ENCODE measurements at places on chromosomes 3 and 15. TPM values are rescaled to one million over a fixed set of nuclear protein-coding genes. Genes with fewer than 3 reads are reported as not detected.

GRCh38 chr3:12670365-12671119 is 6.6 kb upstream of the RAF1 start:
- DNase-seq = no peak

- no peak for DNase-seq
Observed at GRCh38 chr15:57251941-57252340, 124.4 kb upstream of the CGNL1 start.

DNA sequence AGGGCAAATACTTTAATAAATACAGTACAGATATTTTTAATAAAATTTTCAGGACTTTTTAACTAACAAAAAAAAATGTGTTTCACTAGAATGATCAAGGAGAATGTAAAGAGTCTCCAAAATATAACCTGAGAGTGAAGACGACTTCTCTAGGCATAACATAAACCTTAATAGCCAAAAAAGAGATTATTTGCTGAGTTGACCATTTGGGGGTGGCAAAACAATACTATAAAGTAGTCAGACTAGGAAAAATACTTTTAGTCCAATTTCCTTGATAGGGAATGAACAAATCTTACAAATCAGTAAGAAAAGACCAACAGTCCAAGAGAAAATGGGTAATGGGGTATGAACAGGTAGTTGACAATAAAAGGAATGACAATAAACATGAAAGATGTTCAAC is 29.4 kb upstream of the GATM start:
- DNase-seq = no peak

DNA sequence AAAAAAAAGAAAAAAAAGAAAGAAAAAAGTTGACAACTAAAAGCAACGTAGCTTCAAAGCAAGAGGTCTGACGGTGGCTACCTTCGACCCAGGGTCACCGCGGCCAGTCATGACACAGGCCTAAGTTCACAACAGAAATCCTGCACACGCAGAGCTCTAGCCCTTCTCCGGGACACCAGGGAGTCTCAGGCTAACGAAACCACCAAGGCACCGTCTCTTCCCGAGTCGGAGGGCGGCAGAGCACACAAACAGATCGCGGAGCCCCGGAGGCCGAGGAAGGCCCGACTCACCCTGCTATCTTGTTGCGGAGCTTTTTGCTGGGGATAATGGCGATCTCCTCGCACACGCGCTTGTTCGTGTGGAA is 584 bp downstream of the RPS17 start:
- no peak for DNase-seq

GRCh38 chr3:52120556-52121463 is 33.4 kb downstream of the POC1A start:
- DNase-seq = no peak

GRCh38 chr3:189349772-189350171 is 178.0 kb downstream of the TPRG1 start:
- DNase-seq = no peak

DNA sequence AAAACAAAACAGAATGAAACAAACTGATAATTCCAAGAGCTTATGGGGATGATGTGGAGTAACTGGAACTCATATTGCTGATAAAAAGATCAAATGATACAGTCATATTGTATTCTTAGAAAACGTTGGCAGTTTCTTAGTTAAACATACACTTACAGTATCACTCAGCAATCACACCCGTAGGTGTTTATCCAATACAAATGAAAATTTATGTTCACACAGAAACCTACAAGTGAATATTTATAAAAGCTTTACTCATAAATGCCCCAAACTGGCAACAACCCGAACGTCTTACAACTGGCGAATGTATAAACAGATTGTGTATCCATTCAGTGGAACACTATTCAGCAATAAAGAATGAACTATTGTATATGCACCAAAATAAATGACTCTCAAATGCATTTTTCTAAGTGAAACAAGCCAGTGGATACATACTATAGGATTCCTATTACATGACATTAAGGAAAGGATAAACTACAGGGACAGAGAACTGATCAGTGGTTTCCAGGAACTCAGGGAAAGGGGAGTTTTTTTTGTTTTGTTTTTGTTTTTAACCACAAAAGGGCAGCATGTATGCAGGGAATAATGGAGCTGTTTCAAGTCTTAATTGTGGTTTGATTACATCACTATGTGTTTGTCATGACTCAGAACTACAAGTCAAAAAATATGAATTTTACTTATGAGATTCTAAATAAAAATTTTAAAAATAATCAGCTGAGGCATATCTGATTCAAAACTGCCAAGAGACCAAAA is 71.8 kb upstream of the NDUFB4 start:
- DNase-seq = peak; percentile 16

DNA sequence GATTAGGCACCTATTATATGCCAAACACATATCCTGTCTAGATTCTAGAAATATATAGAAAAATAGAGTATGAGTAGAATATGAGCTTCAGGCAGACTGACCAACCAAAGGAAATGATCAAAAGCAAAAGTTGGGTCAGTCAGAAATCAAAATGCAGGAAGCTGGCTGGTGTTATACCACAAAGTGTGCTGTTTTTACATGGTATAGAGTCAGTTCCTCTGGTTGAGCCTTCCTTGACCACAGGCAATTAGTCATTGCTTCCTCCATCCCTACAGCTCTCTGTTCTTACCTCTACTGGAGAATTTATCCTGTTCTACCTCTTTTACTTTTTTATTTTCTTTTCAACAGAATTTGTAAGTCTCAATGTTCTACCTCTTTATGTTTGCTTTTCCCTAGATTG is 149.8 kb downstream of the TMCO5A start:
- peak; percentile 70 for DNase-seq

DNA sequence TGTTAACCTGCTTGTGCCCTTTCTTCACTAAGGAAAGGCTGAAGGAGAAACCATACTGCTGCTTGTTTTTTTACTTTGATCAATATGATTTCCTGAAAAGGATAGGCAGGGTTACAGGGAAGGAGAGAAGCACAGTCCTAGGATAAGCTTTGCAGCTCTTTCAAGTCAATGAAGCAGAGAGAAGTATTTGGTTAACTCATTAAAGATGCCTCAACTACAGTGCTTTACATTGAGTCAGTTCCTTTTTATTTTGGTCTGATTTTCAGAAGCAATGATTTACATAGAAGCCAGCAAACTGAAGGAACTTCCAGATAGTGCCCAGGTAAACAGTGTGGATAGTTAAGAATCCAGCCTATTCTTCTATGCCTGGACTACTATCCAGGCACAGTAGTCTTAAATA is 64.8 kb downstream of the ARIH1 start:
- DNase-seq = no peak

Gene SKOR1
- total RNA-seq = not detected

All from Daoy (cell line).